Activated CD4-positive, alpha-beta T cell treated with anti-CD3 and anti-CD28 coated beads, Interleukin-2, amount 50 U/mL, for 1 hour (primary cell): ENCODE measurements at places on chromosomes 3 and 15.

GRCh38 chr3:176873261-176873660 lies 324.0 kb downstream of the TBL1XR1 start:
- no peak for DNase-seq

GRCh38 chr3:160784853-160785252 lies 28.8 kb downstream of the PPM1L start:
- no peak for DNase-seq

DNA sequence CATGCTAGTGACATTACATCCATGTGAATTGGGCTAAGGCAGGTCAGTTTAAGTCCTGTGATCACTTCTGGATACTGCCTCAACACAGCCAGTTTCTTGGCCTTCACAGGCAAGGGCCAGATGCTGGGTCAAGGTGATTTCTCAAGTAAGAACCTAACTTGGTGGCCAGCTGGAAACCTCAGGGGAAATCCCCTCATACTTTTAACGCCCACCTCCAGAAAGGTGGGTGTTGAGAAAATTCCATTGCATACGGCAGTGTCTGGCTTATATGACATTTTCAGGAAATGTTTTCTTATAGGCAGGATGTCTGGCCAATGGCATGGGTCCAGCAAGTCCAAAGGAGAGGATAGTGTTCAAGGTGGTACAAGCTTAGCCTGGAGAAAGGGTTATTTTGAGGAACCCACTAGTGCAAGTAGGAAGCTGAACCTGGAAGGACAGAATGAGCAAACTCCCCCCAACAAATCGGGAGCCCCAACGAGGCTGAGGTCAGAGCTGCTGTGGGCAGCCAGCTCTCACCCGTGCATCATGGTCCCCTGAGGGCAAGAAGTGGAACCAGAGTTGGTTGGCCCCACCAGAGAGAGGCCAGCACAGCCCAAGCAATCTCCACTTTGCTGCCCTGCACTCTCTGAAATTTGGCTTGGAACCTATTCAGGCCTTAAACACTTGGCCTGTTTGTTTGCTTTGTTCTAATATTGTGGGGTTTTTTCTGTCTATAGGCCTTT lies 135.4 kb downstream of the PDE8A start:
- DNase-seq: no peak

DNA sequence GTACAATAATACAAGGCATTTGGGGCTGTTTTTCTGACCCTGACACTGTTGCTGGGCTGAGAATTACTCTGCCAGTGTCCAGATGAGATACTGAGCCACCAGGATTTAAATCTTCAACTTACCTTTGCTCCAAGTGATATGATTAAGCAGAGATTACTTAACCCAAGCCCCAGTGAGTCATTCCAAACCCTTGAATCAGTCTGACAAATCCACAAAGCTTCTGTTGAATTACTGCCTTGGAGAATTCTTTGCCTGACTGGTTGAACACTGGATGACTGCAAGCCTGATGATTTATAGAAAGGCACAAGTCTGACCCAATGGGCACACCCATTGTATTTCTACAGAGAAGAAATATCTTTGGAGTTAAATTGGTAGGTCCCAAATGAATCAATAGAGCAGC lies 88.2 kb upstream of the TSC22D2 start:
- no peak for DNase-seq

DNA sequence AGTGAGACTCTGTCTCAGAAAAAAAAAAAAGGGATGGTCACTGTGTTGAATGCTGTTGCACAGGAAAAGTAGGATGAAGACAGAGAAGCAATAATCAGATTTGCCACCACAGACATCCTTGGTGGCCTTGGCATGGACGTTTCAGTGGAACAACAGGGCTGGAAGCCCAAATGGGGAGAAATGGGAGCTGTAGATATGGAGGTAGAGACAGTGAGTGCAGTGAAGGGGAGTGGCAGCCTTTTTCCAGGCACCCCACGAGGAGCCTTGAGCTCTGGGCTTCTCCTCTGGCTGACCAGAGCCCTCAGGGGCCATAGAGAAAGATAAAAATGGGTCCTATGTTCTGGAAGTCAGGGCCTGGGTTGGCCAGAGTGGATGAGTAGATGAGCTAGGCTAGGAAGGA lies 12.3 kb upstream of the DOCK3 start:
- DNase-seq: no peak

- DNase-seq: no peak
Observed at GRCh38 chr15:35880896-35881295, 334.9 kb upstream of the DPH6 start.

DNA sequence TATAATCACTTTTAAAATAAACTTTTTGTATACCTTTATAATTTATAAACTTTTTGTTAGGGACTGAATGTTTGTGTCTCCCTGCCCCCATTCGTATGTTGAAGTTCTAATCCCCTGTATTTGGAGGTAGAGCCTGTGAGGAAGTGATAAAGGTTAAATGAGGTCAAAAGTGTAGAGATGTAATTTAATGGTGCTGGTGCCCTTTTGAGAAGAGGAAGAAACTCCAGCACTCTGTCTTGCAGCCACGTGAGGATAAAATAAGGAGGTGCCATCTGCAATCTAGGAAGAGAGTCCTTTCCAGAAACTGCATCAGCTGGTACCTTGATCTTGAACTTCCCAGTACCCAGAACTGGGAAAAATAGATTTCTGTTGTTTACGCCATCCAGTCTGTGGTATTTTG lies 106.1 kb upstream of the RGMA start:
- DNase-seq: no peak

GRCh38 chr3:113264283-113265131 lies 53.1 kb downstream of the BOC start:
- DNase-seq: no peak

- no peak for DNase-seq
Observed at GRCh38 chr3:129567176-129567705, 24.3 kb downstream of the H1-8 start.

DNA sequence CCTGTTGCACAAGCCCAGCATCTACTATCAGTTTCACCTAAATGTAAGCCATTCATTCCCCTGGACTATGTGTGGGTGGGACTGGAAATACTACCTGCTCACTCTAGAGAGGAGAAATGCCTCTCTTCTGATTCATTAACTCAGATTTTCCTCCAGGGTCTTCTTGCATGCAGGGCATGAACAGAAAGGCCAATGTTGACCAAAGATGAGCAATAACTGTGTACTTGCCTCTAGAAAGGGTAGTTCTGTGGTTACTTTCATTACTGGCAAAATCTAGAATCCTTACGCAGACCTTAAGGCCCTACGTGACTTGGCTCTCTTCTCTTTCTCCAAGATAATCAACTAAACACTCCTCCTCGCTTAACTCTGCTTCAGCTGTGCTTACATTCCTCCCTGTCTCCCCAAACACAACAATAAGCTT lies 81.4 kb upstream of the PSMD6 start:
- DNase-seq: no peak

- no peak for DNase-seq
Observed at GRCh38 chr3:192833177-192833890, 84.3 kb downstream of the MB21D2 start.

DNA sequence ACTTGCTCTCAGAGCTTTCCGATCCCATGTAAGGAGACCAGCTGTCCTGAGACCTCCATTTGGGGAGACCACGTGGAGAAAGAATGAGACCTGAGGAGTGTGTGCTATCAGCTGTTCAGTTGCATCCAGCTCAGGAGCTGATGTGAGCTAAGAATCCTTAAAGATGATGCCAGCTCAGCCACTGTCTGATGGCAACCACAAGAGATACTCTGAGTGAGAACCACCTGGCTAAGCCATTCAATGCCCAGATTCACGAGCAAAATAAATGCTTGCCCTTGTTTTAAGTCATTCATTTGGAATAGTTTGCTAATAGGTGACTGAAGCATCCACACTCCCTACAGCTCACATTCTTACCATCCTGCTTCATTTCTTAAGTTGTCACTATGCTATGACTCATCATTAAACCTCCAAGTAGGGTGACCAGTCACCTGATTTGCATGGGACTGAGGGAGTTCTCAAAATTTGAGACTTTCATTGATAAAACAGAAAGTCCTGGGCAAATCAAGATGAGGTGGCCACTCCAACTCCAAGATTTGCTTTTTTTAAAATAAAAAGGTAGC lies 56.4 kb downstream of the SPTSSB start:
- DNase-seq: no peak

- DNase-seq: no peak
Observed at GRCh38 chr3:191499307-191500080, 38.5 kb downstream of the PYDC2 start.

DNA sequence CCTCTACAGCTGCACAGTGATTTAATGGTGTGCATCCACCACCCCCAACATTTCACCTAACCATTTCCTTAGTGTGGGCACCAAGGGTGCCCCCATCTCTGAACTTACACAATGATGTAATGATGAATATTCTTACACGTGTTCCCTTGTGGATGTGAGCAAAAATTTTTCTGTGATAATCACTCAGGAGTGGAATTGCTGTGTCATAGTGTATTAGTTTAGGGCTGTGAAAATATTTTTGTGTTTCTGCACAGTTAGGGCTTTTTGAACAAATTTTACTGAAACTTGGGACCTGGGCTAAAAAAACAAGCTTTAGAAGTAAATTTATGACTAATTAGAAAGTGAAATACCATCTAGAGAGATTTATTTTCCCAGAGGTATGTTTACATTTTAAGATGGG lies 134.5 kb upstream of the CCNL1 start:
- no peak for DNase-seq
